ENCODE measurements at places on chromosomes 2 and 18.
A peak's percentile ranks its signal among the peaks of the same experiment; 100 is the strongest.

GRCh38 chr18:47594621-47595086 is 335.8 kb downstream of the SMAD2 start:
- no peak for DNase-seq

- peak; percentile 9 for DNase-seq
These were observed 176.0 kb downstream of the SMAD2 start for GRCh38 chr18:47754311-47755101.

- DNase-seq: no peak
These were observed 33.4 kb downstream of the THSD7B start for GRCh38 chr2:136798766-136799165.

GRCh38 chr18:53991202-53991601 is 233.3 kb downstream of the MBD2 start:
- peak; percentile 41 for DNase-seq

- DNase-seq: no peak
These were observed 196.3 kb upstream of the TANK start for GRCh38 chr2:160963957-160964356.

DNA sequence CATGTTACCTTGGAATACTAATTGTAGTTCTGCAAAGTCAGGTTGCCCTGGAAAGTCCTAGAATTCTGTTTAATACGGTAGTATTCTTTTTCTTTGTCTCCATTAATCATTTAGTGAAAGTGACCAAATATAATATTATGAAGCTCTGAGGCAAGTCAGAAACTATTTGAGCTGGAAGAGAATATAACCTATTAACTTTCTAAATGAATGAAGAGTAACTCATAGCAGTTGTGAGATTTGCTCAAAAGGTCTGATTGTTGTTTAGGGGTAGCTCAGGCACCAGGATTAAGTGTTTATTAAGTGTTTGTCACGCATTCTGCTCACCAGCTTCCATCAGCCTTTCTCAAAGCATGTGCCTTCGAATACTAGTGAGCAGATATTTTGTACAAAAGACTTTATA is 46.7 kb upstream of the SERPINE2 start:
- DNase-seq: no peak

GRCh38 chr2:13996527-13996926 is 636.0 kb upstream of the LRATD1 start:
- no peak for DNase-seq

GRCh38 chr2:240585101-240585500 is 1.4 kb upstream of the CAPN10 start:
- no peak for DNase-seq

- DNase-seq: no peak
These were observed 8.0 kb downstream of the GLI2 start for GRCh38 chr2:120743657-120744056.

DNA sequence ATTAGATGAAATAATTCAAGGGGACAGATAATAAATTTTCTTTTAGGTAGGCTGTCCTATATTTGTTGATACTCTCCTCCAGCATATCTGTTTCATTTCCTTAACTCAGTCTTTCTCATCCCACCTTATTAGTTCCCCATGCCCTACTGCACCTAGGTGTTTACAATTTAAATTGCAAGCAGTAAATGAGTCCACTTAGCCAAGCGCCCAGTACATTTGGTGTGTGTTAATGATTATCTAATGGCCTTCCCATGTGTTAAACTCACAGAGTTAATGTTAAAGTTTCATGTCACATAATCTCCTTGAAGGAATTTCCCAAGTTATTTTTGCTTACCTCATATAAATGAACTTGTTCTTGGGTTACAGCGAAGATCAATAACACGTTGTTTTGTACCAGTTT is 31.2 kb downstream of the ITGB6 start:
- DNase-seq: no peak

GRCh38 chr2:20025065-20025786 is 12.8 kb upstream of the MATN3 start:
- no peak for DNase-seq

GRCh38 chr2:170813611-170814532 is 2.8 kb upstream of the GAD1 start:
- DNase-seq: peak; percentile 9

GRCh38 chr18:45734505-45734904 is 10.5 kb downstream of the SLC14A1 start:
- no peak for DNase-seq

GRCh38 chr2:17208511-17208910 is 309.7 kb downstream of the RAD51AP2 start:
- DNase-seq: no peak

- no peak for DNase-seq
These were observed 57.9 kb downstream of the BAZ2B start for GRCh38 chr2:159558479-159558878.

GRCh38 chr2:64799592-64800252 is 146.0 kb upstream of the SERTAD2 start:
- DNase-seq: peak; percentile 71

- DNase-seq: no peak
These were observed 33.6 kb downstream of the LYPD6 start for GRCh38 chr2:149363958-149364357.

DNA sequence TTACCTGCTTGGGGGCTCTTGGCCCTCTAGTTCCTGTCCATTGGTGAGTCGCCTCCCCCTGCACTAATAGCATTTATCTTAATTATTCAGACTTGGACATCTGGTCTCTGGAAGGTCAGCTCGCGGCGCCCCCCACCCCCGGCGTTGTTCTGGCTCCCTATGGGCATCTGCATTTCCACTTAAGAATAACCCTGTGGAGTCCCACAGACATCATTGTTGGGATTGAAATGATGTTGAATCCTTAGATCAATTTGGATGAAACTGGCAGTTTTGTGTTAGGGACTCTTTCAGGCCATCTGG is 313.8 kb upstream of the HS6ST1 start:
- no peak for DNase-seq

GRCh38 chr2:47266939-47267710 is 112.0 kb upstream of the STPG4 start:
- DNase-seq: no peak

DNA sequence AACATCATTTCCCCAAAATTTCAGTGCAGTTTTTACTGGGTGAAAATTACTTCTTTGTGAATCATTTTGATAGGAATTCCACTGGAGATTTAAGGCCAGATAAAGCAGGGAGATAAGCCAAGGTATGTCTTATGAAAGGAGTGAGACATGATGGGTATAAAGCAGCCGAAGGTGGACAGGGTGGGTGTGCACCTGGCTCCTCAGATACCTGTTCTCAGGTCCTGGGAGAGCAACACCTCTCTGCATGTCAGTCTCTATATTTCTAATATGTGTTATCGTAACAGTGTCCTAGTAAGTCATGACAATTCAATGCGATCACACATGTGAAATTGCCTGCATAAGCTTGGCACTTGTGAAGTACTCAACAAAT is 768.8 kb downstream of the RNF144A start:
- DNase-seq: no peak

Measured in LoVo (cell line).